NK-92 treated with Interleukin-12 subunit alpha and Interleukin-12 subunit beta, amount 100 ng/mL, for 24 hours (cell line): ENCODE measurements at places on chromosomes 1 and 21.

- no peak for DNase-seq
Measured at GRCh38 chr1:117173006-117173405, 37.7 kb downstream of the VTCN1 start.

DNA sequence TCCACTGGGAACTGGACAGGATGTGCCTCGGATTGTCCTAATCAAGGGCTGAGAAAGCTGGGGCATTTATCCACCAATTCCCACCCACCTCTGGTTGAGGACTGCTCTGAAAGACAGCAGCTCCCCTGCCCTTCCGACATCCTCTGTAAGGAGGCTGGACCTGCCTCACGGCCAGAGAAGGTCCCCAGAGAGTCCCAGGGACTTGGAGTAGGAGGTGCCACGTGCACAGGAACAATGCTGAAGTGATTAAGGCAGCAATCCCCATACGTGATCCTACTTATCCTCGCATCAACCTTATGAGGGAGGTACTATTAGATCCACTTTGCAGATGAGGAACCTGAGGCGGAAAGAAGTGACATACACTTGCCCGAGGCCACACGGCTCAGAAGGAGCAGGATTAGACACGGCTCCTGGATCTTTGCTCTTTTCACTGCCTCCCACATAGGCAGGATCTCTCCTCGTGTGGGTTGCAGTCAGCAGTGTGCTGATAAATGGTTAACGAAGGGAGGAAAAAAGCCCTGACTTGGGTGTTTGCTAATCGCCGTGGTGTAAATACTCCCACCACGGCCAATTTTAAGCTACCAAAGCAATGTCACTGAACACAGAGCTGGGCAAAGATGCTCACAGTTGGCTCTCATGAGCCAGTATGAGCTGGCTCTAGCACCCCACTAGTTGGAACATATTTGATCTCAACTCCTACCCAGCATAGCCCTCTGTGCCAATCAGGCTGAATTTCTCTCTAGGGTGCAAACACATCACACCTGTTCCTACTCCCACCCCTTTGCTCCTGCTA lies 18.6 kb upstream of the LDLRAP1 start:
- DNase-seq = no peak

- DNase-seq = no peak
Measured at GRCh38 chr1:235075777-235076308, 52.8 kb downstream of the TOMM20 start.

- no peak for DNase-seq
Measured at GRCh38 chr21:43278359-43278758, 109.6 kb downstream of the CRYAA start.

GRCh38 chr1:4483021-4483625 lies 171.3 kb upstream of the AJAP1 start:
- DNase-seq = no peak

GRCh38 chr1:156499842-156500542 lies 583 bp downstream of the MEF2D start:
- DNase-seq = peak; percentile 62

GRCh38 chr1:75791022-75791421 lies 5.0 kb downstream of the RABGGTB start:
- no peak for DNase-seq

DNA sequence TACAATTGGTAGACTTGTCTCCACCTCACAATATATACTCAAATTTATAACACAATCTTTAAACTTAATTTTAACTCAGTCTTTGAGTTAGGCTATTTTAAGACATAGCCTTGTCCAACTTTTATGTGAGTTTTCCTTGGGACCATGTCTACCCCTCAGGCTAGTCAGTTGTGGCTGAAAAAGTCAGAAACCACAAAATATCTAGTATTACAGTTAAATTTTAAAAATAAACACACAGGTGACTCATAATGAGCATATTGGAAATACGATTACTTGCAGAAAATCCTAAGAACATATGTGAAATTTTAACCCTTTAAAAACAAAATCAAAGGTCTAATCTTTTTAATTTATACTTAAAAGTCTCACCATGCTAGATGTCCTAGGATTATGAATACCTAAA lies 4.8 kb upstream of the ASB17 start:
- no peak for DNase-seq

GRCh38 chr1:118183586-118183985 lies 1.4 kb downstream of the SPAG17 start:
- DNase-seq = no peak

- DNase-seq = no peak
Measured at GRCh38 chr1:17829579-17829978, 74.4 kb downstream of the ACTL8 start.

- DNase-seq = no peak
Measured at GRCh38 chr21:29520171-29520570, 221.4 kb downstream of the BACH1 start.

DNA sequence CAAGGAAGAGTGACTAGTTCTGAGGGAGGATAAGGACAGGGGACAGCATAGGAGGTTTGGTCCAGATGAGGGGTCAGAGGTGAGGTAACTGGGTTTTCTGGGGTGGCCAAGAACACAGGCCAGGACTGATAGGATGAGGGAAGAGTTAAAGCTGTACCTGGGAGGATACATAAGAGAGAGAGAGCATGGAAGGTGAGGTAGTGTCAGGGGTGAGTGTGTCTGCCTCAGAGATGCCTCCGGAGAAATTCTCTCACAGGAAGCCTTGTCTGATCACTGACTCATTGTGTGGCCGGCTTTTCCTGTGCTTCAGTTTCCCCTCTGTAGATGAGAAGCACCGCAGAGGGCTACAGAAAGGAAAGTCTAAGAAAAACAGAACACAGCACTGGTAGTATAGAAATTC lies 40.2 kb downstream of the FASLG start:
- peak; percentile 77 for DNase-seq

- peak; percentile 37 for DNase-seq
Measured at GRCh38 chr1:111219557-111220286, 7.8 kb upstream of the CHI3L2 start.

DNA sequence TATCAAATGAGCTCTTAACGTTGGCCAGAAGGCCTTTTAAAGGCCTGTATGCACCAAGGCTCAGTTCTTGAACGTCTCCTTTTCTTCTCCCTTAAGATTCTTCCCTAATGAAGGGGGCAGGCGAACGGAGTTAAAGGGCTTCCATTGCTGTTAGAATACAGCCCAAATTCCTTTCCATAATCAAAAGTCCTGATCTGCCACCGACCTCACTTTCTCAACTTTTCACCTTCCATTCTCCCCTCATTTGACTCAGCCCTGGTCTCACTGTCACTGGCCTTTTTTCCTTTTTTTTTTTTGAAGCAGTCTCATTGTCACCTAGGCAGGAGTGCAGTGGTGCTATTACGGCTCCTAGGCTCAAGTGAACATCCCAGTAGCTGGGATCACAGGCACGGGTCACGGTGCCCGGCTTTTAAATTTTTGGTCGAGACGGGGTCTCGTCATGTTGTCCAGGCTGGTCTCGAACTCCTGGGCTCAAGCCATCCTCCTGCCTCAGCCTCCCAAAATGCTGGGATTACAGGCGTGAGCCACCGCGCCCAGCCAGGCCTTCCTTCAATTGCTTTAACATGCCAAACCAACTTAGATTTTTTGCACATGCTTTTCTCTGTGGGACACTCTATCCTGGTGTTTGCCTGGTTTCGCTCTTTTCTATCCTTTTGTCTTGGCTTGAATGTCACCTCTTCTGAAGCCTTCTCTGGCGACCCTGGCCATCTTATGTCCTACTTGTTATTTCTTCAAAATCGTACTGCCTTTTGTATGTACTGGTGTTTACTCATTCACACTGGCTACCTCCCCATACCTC lies 612 bp upstream of the CMPK1 start:
- DNase-seq = no peak

GRCh38 chr1:232421143-232421796 lies 208.7 kb downstream of the SIPA1L2 start:
- DNase-seq = no peak

DNA sequence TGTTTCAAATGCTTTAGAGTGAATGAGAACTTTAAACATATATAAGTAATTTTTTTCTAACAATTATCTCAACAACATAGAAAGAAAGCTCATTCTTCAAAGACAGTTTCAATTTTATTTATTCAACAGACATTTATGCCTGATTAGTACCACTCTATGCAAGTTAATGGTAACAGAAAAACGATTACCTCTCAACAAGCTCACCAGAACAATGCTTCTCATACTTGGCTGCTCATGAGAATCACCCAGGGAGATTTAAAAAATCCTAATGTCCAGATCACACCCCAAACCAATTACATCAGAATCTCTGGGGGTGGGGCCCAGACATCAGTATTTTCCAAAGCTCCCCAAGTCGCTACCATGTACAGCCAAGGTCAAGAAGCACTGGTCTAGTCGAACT lies 312.4 kb downstream of the PAPPA2 start:
- DNase-seq = no peak

DNA sequence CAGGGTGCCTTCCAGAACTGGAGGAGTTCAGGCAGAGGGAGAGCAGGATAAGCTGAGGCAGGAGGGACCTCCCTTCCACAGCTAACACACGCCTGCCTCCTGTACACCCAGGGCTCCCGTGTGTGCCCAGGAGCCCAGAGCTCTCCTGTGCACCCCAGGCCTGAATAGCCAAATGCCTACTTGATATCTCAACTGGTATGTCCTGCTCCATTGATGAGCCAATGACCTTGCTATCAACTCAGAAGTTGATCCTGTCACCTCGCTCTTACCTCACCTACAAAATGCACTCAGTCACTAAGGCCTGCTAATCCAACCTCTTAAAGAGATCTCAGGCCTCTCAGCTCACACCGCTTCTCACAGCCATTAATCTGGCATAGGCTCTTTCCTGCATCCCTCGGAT lies 7.1 kb downstream of the ECHDC2 start:
- no peak for DNase-seq
